Kidney epithelial cell (primary cell): ENCODE measurements at places on chromosomes 16 and 17. TPM values are rescaled to one million over a fixed set of nuclear protein-coding genes. Genes with fewer than 3 reads are reported as not detected.
A peak's percentile ranks its signal among the peaks of the same experiment; 100 is the strongest.

DNA sequence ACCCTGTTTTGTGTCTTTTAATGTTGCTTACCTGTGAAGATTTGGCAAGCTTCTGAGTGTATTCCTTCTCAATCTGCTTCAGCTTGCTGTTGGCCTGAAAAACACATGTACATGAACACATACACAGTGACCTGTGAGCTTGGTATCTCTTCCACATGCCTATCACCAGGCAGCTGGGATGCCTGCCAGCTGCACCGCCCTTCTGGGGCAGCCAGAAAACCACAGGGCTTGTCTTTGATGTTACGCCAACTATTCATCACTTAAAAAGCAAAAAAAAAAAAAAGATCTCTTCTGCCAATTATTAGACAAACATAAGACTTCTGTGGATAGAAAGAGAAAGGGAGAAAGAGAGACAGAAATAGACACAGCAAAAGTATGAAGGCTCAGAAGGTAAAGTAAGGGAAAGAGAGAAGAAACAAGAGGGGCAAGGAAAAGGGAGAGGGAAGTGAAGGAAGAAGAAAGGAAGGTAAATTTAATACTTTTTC lies 189.2 kb upstream of the AXIN2 start:
- DNase-seq: peak; percentile 88

GRCh38 chr16:78770353-78771091 lies 671.1 kb downstream of the WWOX start:
- DNase-seq: no peak

Gene PIK3R5
- total RNA-seq: 0.96 and 1.7 TPM in 2 replicates

DNA sequence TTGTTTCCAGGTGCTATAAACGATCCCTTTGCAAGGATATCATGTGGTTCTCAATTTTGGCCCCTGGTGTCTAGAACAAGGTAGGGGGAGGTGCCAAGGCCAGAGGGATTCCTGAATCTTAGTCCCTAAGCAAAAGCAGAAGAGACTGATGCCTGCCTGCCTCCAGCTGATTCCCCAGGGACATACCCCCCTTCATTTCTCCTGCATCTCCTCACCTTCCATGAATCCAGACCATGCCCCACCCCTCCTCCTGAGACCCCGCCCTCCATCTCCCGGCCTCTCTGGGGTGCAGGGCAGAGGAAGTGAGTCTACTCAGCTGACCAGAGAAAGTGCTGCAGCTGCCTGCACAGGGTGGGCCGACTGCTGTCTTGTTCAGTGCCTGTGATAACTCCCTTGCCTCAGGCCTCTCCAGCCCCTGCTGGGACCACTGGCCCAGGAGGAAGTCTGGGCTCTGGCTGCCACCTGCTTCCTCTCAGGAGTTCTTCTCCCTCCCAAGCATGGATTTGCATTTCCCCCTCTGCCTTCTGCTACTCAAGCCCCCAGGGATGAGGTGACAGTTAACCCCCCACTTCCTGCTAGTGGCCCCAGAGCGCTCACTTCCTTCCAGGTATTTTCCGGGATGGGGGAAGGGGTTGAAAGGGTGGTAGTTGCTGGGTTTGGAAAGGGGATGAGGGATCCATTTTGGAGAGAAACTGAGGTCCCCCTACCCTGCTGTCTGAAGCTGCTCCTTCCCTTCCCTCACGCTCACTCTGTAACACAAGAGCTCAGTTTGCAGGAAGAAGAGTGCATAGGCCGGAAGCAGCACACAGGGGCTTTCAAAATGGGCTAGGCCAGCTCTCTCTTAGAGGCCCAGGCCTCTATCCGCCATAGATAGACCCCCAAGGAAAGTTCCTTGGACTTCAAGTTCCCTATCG lies 10.5 kb upstream of the TSPOAP1 start:
- DNase-seq: peak; percentile 14
